ENCODE measurements at places on chromosomes 6 and 20. TPM values are rescaled to one million over a fixed set of nuclear protein-coding genes. Genes with fewer than 3 reads are reported as not detected.

DNA sequence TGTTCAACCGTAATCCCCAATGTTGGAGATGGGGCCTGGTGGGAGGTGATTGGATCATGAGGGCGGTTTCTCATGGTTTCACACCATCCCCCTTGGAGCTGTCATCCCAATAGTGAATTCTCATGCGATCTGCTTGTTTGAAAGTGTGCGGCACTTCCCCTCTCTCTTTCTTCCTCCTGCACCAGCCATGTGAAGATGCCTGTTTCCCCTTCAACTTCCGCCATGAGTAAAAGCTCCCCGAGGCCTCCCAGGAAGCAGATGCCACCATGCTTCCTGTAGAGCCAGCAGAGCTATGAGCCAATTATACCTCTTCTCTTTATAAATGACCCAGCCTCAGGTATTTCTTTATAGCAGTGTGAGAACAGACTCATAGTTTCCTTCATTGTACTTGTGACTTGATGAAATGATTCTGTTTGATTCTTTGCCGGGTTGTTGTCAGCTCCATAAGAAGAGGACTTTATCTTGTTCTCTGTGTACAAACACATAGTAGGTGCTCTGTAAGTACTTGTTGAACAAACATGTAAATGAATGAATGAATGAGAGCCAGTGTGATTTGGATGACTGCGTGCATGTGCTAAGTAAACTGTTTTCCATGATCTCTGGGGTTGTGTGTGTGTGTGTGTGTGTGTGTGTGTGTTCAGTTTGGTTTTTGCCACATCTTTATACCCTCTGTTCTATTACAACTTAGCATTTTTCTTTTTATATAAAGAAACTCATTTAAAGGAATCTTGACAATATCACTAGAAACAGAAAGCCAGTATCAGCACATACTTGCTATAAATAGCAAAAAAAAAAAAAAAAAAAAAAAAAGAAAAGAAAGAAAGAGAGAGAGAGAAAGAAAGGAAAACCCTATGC, 22.5 kb upstream of the PTGIS start:
- no peak overlapping the region for H3K4me3 ChIP-seq
- DNase-seq: no peak
- no peak overlapping the region for H3K27ac ChIP-seq
- no peaks in the 10 kb centered on the region for H3K36me3 ChIP-seq
- no peaks in the 10 kb centered on the region for H3K4me1 ChIP-seq

DNA sequence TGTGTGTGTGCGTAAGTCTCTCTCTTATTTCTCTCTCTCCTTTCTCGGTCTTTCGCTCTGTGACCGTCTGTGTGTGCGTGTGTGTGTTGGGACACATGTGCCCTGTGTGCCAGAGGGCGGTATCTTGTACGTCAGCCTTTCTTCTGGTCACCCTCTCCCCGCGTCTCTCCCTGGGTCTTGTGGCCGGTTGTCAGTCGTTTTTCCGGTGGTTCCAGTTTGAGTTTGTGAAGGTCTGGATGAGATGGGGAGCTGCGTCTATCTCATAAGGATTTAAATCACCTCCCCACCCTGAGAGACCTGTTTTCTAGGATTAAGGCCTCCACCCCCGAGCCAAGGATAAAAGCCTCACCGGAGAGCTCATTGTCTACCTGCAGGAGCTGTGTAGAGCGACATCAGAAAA, 295.5 kb upstream of the ZNF337 start:
- no peaks in the 10 kb centered on the region for H3K27me3 ChIP-seq
- no peaks in the 10 kb centered on the region for H3K36me3 ChIP-seq
- no peak overlapping the region for H3K4me3 ChIP-seq
- no peaks in the 10 kb centered on the region for H3K4me1 ChIP-seq
- DNase-seq: no peak
- no peak overlapping the region for H3K27ac ChIP-seq

DNA sequence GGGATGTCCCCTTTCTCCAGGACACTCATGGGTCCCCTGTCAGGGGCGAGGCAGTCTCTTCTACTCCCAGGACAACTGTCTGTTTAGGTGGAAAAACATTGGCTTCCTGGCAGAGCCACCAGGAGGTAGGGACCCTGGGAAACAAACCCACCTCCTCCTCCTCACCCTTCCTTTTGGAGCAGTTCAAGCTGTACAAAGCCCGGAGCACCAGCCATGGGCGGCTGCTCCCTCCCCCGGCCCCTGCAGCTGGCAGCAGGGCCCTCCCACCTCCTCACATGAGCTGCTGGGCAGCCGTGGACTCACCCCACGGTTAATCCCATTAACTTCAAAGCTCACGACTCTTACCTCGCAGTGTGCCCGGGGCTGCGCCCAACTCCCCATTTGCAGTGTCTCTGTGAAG, 48.6 kb downstream of the CDH4 start:
- H3K36me3 ChIP-seq: no peaks in the 10 kb centered on the region
- DNase-seq: no peak
- 0 out of 2 replicates have a peak, but pooled peaks cover under 1% of the 10 kb centered on the region for H3K4me1 ChIP-seq
- H3K27me3 ChIP-seq: no peaks in the 10 kb centered on the region
- no peak overlapping the region for H3K4me3 ChIP-seq
- H3K27ac ChIP-seq: no peak overlapping the region

DNA sequence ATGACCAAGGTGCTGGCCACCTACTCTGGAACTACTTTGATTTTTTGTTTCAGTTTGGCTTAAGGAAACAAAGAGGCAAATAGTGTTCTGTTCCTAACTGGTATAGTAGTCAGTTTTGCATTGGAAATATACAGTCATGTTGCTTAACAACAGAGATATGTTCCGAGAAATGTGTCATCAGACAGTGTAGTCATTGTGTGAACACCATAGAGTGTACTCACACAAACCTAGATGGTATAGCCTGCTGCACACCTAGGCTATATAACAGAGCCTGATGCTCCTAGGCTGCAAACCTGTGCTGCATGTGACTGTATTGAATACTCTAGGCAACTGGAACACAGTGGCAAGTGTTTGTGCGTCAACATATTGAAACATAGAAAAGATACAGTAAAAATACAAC, 80.4 kb downstream of the ARID1B start:
- no peaks in the 10 kb centered on the region for H3K36me3 ChIP-seq
- no peaks in the 10 kb centered on the region for H3K27me3 ChIP-seq
- DNase-seq: no peak
- no peak overlapping the region for H3K27ac ChIP-seq
- no peak overlapping the region for H3K4me3 ChIP-seq

GRCh38 chr6:42467651-42468050, 15.9 kb upstream of the TRERF1 start:
- H3K4me1 ChIP-seq: no peaks in the 10 kb centered on the region
- no peak for DNase-seq
- H3K4me3 ChIP-seq: no peak overlapping the region
- H3K27me3 ChIP-seq: no peaks in the 10 kb centered on the region

- no peak for DNase-seq
- peaks cover 4% of the 10 kb centered on the region for H3K4me1 ChIP-seq
- no peak overlapping the region for H3K27ac ChIP-seq
- no peaks in the 10 kb centered on the region for H3K36me3 ChIP-seq
Measured at GRCh38 chr6:71238351-71238750, 50.3 kb upstream of the OGFRL1 start.

DNA sequence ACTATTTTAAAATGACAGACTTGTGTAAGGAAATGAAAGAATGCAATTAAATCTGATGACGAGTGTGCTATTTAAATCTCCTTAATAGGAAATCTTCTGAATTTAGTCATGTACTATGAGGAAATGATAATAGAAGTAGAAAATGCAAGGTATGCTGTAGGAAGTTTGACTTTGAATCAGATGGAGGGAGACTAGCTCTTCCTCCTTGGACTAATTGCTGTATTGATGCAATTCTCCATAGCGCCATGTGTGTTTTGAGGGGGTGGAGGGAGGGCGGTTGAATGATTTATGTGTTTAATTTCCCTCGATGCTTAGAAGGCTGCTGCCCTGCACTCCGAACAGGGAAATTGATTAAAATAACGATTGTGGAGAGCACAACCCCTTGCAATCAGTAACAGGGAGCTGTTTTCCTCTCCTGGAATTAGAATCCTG, 214.4 kb upstream of the PRND start:
- H3K27ac ChIP-seq: no peak overlapping the region
- H3K4me3 ChIP-seq: no peak overlapping the region
- no peak for DNase-seq
- H3K36me3 ChIP-seq: peaks cover 5% of the 10 kb centered on the region
- peaks cover 18% of the 10 kb centered on the region for H3K4me1 ChIP-seq
- H3K27me3 ChIP-seq: no peaks in the 10 kb centered on the region

- no peak overlapping the region for H3K4me3 ChIP-seq
- H3K36me3 ChIP-seq: no peaks in the 10 kb centered on the region
- H3K27me3 ChIP-seq: no peaks in the 10 kb centered on the region
- H3K4me1 ChIP-seq: no peaks in the 10 kb centered on the region
Measured at GRCh38 chr20:46838011-46838410, 56.6 kb upstream of the EYA2 start.

Gene TGM2
- 0.45 TPM for polyA plus RNA-seq

Gene C20orf96
- polyA plus RNA-seq: 29.0 TPM

Gene AIF1
- 36.2 TPM for polyA plus RNA-seq

- H3K4me3 ChIP-seq: no peak overlapping the region
- no peaks in the 10 kb centered on the region for H3K4me1 ChIP-seq
- H3K27me3 ChIP-seq: no peaks in the 10 kb centered on the region
- no peak for DNase-seq
Measured at GRCh38 chr6:166419286-166419685, 36.5 kb upstream of the MPC1 start.

GRCh38 chr20:16364320-16364687, 208.9 kb downstream of the KIF16B start:
- no peak for DNase-seq
- no peaks in the 10 kb centered on the region for H3K36me3 ChIP-seq
- H3K27ac ChIP-seq: no peak overlapping the region
- no peak overlapping the region for H3K4me3 ChIP-seq
- no peaks in the 10 kb centered on the region for H3K4me1 ChIP-seq

- peaks cover 28% of the 10 kb centered on the region for H3K4me1 ChIP-seq
- no peaks in the 10 kb centered on the region for H3K36me3 ChIP-seq
- no peak overlapping the region for H3K27ac ChIP-seq
- H3K4me3 ChIP-seq: no peak overlapping the region
- H3K27me3 ChIP-seq: no peaks in the 10 kb centered on the region
Measured at GRCh38 chr6:15892369-15892768, 229.5 kb upstream of the DTNBP1 start.

- DNase-seq: no peak
- H3K27me3 ChIP-seq: no peaks in the 10 kb centered on the region
- no peak overlapping the region for H3K27ac ChIP-seq
- no peaks in the 10 kb centered on the region for H3K36me3 ChIP-seq
Measured at GRCh38 chr6:155349129-155349528, 34.8 kb upstream of the TFB1M start.

Gene RPS18
- polyA plus RNA-seq: 5,223 TPM

DNA sequence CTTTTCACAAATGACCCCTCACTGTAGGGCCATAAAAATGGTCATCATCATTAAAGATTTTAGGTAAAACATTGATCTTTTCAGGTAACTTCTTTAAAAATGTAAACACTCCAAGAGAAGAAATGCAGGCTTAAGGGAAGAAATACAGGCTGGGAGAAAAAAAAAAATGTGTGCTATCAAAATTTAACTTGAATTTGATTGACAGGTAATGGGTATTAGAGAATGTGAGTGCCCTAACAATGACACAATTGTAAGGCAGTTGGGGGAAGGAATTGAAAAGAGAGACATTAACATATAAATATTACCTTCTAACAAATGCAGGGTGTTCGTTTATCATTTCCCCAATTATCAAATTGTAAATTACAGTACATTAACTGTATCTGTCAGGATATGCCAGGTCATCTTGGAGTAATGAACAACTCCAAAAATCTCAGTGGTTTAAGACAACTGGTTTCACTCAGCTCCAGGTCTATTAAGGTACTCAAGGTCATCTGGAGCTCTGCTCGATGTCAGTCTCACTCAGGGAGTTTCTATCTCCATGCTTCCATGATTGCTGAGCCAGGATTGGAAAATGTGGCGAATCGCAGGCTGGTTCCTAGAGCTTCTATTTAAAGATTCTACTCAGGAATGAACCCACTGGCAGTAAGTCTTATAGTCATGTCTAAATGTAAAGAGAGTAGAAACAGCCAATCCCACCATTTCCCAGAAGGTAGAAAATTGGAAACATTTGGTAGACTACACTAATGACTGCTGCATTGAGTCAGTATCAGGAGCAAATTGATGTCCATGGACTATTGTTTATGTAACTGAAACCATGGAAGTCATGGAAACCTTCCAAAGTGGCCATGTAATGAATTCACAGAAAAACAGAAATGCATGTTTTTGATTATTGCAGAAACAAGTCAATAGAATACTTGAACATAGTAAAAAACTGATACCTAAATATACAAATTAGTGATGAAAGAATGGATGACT, 55.6 kb downstream of the FRK start:
- no peak for DNase-seq
- H3K36me3 ChIP-seq: no peaks in the 10 kb centered on the region
- no peak overlapping the region for H3K27ac ChIP-seq
- no peak overlapping the region for H3K4me3 ChIP-seq

Gene TUBB1
- polyA plus RNA-seq: not detected

Gene BTN1A1
- polyA plus RNA-seq: 0.13 TPM

Gene EFCAB8
- polyA plus RNA-seq: not detected

DNA sequence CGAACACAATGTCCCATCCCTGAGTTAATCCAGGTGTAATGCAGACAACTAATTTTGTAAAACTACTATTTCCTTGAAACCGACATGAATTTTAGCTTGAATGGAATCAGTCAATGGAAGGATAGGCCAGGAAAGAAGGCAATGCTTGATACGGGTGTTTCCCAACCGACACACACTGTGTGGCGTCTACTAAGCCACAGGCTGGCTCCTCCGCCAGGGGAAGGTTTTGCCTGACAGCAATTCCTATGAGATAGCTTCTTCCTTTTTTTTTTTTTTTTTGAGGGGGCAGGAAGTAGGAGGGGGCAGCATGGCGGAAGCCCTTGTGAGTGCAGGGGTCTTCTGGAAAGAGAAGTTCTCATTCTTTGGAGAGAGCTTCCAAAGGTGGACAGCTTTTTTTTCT, 12.0 kb upstream of the LAMA4 start:
- H3K27ac ChIP-seq: no peak overlapping the region
- no peaks in the 10 kb centered on the region for H3K4me1 ChIP-seq
- DNase-seq: no peak
- H3K27me3 ChIP-seq: no peaks in the 10 kb centered on the region
- H3K4me3 ChIP-seq: no peak overlapping the region
- no peaks in the 10 kb centered on the region for H3K36me3 ChIP-seq

DNA sequence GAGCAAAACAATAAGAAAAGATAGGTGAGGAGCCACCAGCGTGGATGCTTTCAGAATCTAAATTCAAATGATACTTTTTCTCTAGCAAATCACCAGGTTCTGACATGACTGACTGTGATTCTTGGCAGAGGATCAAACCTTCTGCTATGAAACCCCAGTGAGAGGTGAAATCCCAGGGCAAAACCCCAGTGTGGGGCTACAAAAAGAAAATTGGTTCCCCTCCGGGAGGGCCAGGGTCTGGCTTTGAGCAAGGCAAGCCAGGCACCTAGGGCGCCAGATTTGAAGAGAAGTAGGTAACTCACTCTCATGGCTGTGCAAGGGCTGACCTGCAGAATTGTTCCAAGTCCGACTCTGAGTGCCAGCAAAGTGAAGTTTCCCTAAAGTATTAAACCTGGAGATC, 20.2 kb upstream of the RALGAPA2 start:
- peaks cover 6% of the 10 kb centered on the region for H3K4me1 ChIP-seq
- no peaks in the 10 kb centered on the region for H3K36me3 ChIP-seq
- no peak overlapping the region for H3K27ac ChIP-seq
- no peak overlapping the region for H3K4me3 ChIP-seq
- H3K27me3 ChIP-seq: no peaks in the 10 kb centered on the region

- H3K4me3 ChIP-seq: no peak overlapping the region
- no peak overlapping the region for H3K27ac ChIP-seq
- no peaks in the 10 kb centered on the region for H3K4me1 ChIP-seq
- DNase-seq: no peak
- H3K27me3 ChIP-seq: no peaks in the 10 kb centered on the region
Measured at GRCh38 chr6:166785131-166785530, 158.1 kb upstream of the RPS6KA2 start.

Gene MUC22
- not detected for polyA plus RNA-seq

All from GM23338 (cell line).